ENCODE measurements at places on chromosomes 4 and X. TPM values are rescaled to one million over a fixed set of nuclear protein-coding genes. Genes with fewer than 3 reads are reported as not detected.

- no peak for DNase-seq
Measured at GRCh38 chr4:113823291-113823659, 61.7 kb upstream of the CAMK2D start.

DNA sequence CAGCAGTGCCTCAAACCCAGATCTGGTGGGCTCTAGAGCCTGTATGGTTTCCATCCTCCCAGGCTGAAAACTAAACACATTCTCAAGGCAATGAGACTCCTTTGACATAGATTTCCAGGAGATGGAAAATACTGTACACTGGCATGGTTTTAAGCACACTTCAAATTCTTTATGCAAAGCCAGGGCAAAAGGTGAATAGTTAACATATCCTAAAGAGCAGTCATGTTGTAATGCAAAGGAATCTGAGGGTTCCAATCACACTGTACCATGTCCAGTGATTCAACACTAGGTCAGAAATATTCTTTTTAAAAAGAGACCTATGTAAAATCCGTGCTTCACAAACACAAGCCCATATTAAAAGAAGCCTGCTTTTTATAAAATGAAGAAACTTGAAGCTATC, 195.3 kb downstream of the QDPR start:
- DNase-seq = no peak

CHRNA9 gene
- not detected for total RNA-seq

ANOS1 gene
- 11.5 TPM for total RNA-seq

COX7B2 gene
- total RNA-seq = not detected
